ENCODE measurements at places on chromosomes 5 and 9.

DNA sequence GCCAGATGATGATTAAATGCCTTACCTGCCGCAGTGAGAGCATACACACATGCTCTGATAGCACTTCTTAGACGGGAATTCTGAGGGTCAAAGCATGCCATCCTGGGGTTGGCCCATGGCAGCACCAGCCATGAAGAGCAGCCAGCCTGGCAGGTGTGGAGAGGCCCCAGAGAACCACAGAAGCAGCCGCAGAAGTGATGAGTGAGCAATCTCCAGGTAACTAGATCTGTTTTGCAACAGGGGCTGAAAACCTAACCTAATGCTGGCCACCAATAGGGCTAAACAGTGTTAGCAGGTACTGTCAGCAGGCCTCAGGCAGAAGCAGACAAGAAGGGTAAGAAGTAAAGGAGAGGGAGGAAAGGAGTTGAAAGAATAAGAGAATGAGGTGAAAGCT is 33.5 kb upstream of the HOMER1 start:
- no peak for DNase-seq

- DNase-seq = no peak
These were observed 10.4 kb upstream of the MLLT3 start for GRCh38 chr9:20632705-20633104.

DNA sequence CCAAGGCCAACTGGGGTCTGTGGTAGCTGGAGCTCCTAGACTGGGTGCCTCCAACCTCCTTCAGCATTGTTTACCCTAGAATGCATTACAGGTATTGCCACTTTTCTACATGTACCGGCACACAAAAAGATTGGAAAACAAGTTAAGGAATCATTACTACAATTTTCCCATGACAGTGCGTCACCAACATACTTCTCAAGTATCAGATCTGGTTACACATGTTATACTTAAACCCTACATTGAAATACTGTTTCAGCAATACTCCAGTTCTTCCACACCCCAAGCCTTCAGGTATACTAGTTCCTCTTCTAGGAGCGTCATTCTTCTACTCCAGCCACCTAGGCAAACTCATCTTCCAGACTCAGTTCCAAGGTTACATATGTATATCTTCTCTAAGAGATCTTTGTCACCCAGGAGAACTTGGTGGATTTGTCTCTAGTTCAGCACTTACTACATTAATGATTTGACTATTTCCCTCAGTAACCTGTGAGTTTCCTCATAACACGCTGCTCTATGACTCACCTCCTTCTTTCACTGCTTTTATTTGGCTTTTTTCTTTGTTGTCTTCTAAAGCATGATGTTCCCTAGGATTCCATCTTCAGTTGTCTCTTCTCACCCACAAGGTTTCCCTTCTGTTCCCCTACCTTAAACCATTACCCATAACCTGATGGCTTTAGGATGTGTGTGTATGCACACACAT is 217.0 kb downstream of the AP3B1 start:
- DNase-seq = no peak

- no peak for DNase-seq
These were observed 46.3 kb downstream of the STC2 start for GRCh38 chr5:173281910-173282309.

DNA sequence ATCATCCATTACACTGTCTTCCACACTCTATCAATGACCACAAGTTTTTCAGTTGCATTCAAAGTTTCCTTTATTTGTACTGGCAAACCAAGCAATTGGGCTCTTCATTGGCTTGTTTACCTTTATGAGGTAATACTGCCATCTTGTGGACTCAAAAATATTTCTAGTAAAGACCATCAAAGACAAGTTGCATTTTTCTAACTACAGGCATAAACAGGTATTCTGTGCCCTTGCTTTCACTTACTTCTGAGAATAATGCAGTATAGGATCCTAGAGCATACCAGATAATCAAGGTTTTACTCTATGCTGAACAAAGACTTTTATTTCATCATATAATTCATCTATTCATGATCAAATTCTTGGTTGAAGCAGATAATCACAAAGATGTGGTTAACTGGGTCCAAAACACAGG is 173.7 kb upstream of the POU5F2 start:
- DNase-seq = no peak

DNA sequence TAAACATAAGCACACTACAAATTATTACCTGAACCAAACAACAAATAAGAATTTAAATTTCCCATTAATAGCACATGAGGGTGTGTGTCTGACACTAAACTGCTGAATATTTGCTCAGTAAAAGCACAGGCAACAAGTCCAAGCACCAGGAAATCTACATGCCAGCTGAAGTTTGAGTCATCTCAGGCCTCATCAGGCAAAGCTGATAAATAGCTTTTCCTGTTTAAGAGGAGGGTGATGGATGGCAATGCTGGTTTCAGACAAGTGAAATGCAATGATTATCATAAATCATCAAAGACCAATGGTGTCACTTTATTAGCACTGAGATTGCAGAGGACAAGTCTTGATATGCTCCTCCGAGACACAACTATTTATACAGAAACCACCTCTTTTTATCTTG is 1668.0 kb upstream of the C9orf72 start:
- no peak for DNase-seq

DNA sequence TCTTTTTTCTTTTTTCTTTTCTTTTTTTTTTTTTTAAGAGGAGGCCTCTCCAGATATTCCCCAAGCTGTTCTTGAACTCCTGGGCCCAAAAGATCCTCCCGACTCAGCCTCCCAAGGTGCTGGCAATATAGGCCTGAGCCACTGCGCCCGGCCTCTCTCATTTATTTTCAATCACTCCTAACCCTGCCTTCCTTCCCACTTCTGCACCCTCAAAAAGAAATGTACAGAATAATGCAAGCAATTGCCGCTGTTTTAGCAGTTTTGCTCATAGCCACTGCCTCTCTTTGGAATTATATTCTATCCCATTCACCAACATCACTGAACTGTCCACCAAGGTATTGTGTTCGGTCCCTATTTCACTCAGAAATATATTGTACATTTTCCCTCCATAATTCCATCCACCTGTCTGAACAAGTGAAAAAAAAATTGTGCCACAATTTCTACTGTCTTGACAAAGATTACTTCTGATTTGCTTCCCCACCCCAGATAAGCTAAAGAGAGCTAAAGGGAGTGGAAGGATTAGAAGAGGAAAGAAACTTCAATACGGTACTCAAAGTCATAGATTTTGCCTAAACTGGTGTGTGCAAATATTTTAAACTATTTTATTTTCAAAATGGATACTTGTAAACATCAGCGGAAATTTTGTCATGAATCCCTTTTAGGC is 1.9 kb downstream of the FNBP1 start:
- no peak for DNase-seq

DNA sequence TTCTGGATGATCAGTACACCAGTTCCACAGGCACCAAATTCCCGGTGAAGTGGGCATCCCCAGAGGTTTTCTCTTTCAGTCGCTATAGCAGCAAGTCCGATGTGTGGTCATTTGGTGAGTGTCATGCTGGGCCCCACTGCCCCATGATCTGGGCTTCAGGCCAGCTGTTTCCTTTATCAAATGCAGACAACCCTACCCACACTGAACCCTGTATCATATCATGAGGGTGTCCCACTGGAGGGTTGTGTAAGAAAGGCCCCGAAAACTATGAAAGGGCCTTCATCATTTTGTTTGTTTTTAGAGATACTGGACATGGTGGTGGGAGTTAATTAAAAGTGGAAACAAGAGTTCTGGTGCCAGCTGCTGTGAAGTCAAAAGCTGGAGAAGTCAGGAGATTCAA is 20.0 kb upstream of the CYFIP2 start:
- no peak for DNase-seq

- peak; percentile 7 for DNase-seq
These were observed 137.2 kb downstream of the MTX3 start for GRCh38 chr5:79853676-79854418.

DNA sequence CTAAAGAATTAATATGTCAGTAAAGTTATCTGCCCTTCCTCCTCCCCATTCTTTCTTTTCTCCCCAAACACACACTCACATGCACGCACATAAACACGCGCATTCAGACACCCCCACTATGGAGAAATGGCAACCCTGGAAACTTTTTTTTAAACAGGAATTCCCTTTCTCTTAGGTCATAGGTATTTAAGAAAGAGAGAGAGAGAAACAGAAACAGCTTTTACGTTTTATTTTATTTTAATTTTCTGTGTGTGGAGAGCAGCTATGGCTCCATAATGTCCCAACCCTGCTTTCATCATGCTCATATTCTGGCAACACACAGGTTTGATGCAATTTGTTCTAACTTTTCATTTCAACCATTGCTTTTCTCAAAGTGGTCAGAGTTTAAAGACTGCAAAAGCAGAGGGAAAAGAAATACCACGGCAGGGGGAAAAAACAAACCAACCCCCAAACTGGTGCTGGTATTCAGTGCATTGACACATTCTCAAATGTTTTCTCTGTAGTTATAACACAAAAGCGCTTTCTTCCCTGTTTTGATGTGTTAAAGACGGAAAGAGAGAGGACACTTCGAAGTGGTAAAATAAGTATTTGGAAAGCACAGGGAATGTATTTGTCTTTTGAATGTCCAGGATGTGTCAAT is 126.0 kb upstream of the TMEM161B start:
- no peak for DNase-seq

GRCh38 chr5:134784241-134784920 is 25.8 kb downstream of the DDX46 start:
- DNase-seq = no peak

DNA sequence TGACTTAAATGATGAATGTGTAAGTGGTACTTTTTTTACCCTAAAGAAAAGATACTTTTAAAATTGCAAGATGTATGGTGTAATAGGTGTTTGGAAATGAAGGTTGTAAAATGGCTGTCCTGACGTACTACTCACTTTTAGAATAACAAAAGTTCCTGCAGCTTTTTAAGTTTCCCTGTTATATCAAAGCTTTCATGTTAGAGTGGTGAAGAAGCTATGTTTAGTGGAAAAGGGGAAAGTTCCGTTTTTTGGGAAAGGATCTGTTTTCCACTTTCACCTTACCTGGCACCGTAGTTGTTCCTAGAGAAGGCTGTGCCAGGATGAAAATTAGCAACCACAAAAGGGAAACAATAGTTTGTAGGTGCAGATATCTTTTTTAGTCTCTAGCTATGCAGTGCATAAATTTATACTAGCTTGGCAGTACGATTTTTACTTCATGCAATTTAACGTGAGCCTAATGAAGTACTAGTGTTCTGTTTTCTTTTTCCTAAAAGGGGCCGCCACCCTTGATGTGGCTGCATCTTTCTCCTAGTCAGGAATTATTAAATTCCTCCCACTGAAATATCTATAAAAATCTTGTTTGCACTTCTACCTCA is 1.3 kb downstream of the TNPO1 start:
- DNase-seq = no peak

- DNase-seq = no peak
These were observed 132.4 kb downstream of the GABBR2 start for GRCh38 chr9:98576354-98576753.

Data from stimulated activated CD8-positive, alpha-beta memory T cell treated with anti-CD3 and anti-CD28 coated beads, Interleukin-7, amount 100 ng/mL, for 24 hours (primary cell).